ENCODE measurements at places on chromosomes 6 and 20.

GRCh38 chr6:42043787-42044475, 6.4 kb upstream of the TAF8 start:
- DNase-seq, result peak; percentile 87

- no peak for DNase-seq
These were observed 94.0 kb downstream of the RNGTT start for GRCh38 chr6:88869263-88870020.

DNA sequence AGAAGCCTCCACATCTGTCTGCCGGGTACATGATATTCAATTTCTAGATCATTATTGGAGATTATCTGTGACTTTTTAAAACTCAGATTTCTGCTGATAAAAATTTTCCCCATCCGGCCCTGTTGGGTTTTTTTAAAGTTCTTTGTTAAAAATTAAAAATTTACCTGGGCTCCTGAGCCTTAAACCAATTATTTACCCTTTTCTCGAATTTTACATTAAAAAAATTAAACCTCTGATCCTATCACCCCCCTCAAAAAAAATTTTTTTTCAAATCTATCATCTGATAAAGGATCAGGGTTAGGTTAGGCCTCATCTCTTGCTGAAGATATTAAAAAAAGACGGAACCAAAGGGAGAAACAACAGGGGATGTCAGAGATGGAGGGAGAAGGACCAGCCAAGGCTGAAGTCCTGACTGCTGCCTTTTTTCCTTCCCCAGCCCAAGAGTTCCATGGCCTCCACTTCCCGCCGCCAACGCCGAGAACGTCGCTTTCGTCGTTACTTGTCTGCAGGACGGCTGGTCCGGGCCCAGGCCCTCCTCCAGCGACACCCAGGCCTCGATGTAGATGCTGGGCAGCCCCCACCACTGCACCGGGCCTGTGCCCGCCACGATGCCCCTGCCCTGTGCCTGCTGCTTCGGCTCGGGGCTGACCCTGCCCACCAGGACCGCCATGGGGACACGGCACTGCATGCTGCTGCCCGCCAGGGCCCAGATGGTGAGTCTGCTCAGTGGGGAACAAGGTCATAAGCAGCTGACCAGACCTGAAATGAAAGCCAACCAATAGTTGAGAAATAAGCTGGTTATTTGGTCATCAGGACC, 527 bp downstream of the NFKBIL1 start:
- DNase-seq, result no peak

- DNase-seq, result no peak
These were observed 140.1 kb upstream of the SNX9 start for GRCh38 chr6:157682856-157683481.

GRCh38 chr6:28165563-28165962, 23.9 kb downstream of the ZKSCAN8 start:
- DNase-seq, result no peak

GRCh38 chr6:15551798-15552197, 111.0 kb downstream of the DTNBP1 start:
- DNase-seq, result peak; percentile 71

DNA sequence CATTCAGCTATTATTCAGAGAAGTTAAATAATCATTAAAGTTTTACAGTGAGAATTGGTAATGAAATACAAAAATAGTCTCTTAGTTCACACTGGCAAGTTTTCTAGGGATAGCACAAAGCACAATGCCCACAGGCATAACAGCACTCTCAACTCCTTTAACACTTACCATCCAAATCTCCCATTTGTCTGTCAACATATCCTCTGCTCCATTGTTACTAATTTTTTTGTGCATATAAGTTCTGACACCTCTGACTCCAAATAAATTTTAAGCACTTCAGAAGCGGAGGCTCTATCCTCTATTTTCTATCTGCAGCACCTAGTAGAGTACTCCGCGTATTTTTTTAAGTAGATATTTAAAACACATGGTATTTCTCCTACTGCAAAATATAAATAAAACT, 15.6 kb upstream of the RSPO3 start:
- no peak for DNase-seq

DNA sequence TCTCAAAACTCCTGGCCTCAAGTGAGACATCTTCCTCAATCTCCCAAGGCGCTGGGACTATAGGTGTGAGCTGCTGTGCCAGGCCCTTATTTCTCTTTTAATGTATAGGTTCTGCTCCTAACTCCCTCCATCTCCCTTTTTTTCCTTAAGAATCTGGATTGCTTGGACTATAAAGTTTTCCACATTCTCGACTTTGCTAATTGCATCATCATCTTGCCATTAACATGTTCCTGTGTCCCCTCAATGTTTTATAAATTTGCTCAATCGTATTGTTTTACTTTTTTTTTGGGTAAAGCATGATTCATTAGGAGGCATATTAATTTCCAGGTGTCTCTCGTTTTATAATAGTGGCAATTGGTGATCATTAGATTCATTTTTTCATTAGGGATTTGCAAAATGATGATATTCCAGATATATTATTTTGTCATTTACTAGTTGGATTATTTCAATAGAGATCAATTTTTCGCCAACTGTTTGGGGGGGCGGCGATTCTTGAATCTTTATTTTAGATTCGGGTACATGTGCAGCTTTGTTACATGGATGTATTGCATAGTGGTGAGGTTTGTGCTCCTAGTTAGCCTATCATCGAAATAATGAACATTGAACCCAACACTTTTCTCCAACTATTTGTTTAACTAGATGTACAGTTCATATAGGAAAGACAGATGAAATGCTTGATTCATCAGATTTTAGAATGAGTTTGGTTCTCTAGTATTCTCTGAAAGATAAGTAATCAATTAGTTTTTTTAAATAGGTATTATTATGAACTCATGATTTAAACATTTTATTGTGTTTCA, 68.7 kb downstream of the CBFA2T2 start:
- no peak for DNase-seq

- no peak for DNase-seq
These were observed 40.3 kb downstream of the VAPB start for GRCh38 chr20:58429303-58429702.

GRCh38 chr6:131754088-131754487, 43.3 kb upstream of the CTAGE9 start:
- DNase-seq, result no peak
